ENCODE measurements at places on chromosomes 3 and 15. TPM values are rescaled to one million over a fixed set of nuclear protein-coding genes. Genes with fewer than 3 reads are reported as not detected.
A peak's percentile ranks its signal among the peaks of the same experiment; 100 is the strongest.

Gene CPA3
- not detected for total RNA-seq

- DNase-seq = no peak
Observed at GRCh38 chr3:166445865-166446264, 608.6 kb upstream of the BCHE start.

Gene GOLGA8Q
- not detected for total RNA-seq

- no peak for DNase-seq
Observed at GRCh38 chr3:142434503-142434902, 13.3 kb downstream of the XRN1 start.

- DNase-seq = no peak
Observed at GRCh38 chr3:172635588-172635987, 75.3 kb downstream of the NCEH1 start.

Gene SPINT1
- 2.6 TPM for total RNA-seq

Gene GXYLT2
- total RNA-seq = 14.3 TPM

Gene SKOR1
- total RNA-seq = 0.25 TPM

GRCh38 chr3:176097027-176097426 is 1100.3 kb downstream of the TBL1XR1 start:
- DNase-seq = no peak

Gene CFAP100
- total RNA-seq = not detected

Gene OSTN
- total RNA-seq = 0.69 TPM

DNA sequence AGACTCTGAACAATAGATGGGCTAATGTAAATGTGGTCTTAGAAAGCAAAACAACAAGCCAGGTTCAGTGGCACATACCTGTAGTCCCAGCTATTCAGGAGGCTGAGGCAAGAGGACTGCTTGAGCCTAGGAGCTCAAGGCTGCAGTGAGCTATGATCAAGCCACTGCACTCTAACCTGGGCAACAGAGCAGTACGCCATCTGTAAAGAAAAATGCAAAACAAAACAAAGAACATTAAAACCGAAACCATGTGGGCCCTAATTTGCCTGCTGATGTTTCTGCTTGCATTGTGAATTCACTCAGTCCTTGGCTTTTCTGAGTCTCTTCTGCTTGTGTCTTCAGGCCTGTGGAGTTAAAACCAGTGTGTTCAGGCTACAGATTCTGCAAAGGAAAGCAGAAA is 56.7 kb downstream of the CCNL1 start:
- no peak for DNase-seq

GRCh38 chr3:167163580-167163979 is 216.5 kb downstream of the ZBBX start:
- no peak for DNase-seq

DNA sequence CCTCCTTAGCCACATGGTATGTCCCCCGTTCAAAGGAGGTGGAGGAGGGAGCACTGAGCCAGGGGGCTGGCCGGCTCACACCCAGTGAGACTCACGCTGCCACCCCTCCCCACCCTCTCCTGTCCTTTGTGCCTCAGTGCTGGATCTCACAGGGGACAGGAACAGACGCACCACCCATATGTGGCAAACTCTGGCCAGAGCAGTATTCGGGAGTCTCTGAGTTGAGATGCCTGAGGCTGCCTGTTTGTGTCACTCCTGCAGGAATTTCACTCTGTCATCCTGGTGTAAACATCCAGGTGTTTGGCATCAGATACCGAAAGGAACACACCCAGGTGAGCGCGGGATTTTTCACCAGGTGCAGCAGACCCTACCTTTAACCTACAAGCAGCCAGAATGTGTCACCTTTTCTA is 25.7 kb downstream of the RGMA start:
- DNase-seq = no peak

DNA sequence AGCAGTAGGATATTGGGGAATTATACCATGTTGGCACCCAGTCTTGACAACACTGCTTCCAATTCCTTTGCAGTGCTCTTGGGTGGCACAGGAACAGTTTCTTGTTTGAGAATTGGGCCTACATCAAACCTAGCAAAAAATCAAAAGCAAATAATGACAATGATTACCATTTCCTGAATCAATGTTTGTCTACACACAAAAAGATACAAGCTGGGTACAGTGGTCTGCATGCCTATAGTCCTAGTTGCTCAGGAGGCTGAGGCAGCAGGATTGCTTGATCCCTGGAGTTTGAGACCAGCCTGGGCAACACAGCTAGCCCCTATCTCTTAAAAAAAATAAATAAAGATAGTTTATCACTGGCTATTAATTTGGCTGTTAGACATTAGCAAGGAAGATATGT is 8.0 kb downstream of the MTFMT start:
- DNase-seq = no peak

Gene ADAMTS17
- total RNA-seq = 1.9 TPM

GRCh38 chr3:66270288-66270687 is 49.5 kb downstream of the SLC25A26 start:
- DNase-seq = no peak

DNA sequence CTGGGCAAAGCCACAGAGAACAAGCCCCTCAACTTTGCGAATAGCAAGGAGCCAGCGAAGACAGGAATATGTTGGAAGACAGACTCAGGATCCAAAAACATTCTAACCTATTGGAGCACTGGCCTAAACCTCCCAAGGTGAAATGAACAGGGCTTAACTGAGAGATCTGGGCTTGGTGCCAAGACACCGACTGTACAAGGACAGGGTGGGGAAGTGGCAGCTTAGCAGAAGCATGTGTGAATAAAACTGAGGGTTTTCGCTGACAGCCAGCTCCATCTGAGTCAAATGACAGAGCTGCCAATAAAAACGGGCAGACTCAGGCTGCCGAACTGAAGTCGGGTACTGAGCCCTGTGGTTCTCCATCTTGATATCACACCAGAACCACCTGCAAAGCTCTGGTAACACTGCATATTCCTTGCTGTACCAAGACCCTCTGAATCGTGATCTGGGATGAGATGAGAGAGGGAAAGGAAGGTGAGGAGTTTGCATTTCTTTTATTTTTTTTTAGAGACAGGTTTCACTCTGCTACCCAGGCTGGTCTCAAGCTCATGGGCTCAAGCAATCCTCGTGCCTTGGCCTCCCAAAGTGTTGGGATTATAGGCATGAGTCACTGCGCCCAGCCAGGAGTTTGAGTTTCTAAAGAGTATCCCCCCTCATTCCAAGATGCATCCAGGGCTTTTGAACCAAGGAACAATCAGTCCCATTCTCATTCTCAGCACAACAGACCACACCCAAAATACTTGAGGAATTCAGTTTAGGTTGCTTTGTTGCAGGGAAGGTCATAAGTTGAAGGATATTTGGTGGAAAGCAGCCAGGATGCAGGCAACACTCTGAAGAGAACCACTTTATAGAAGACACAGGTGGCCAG is 6.0 kb upstream of the PLCB2 start:
- DNase-seq = peak; percentile 65

Gene RHOV
- total RNA-seq = not detected

Gene THUMPD3
- 52.2 TPM for total RNA-seq

DNA sequence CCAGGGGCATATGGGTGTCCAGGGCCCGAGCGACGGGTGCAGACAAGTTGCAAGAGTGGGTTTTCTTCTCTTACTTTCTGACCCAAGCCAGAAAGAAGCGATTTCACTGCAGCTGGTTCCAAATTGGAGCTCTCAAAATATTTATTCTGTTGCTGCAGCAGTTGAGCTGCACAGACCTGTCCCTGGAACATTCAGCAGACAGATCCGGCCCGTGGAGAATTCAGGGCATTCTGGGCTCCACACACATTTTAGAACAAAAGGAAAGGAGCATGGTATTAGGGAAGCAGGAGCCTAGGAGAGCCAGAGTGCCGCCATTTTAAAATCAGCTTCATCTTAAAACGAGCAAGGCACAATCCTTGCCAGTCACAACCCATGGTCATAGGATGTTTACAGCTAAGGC is 135.3 kb upstream of the TPM1 start:
- DNase-seq = no peak

- DNase-seq = no peak
Observed at GRCh38 chr3:131616719-131617118, 113.9 kb upstream of the MRPL3 start.

DNA sequence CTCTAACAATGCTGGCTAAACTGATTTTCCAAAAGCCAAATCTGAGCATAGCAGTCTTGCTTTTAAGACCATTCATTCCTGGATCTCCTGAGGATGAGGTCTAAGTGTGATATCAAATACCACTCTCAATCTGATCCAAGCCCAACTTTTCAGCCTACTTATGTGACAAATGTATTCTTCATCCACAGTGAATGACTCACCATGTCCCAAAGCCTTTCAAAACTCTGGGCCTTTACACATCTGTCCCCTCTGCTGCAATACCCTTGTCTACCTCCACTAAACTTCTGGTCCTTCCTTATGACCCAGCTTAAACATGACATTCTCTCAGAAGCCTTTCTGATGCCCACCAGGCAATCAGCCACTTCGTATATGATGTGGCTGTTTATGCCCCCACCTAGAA is 4.6 kb downstream of the ANAPC13 start:
- no peak for DNase-seq

- peak; percentile 29 for DNase-seq
Observed at GRCh38 chr15:97874139-97874538, 86.4 kb upstream of the ARRDC4 start.

Gene GOLGA8N
- total RNA-seq = 5.1 TPM

DNA sequence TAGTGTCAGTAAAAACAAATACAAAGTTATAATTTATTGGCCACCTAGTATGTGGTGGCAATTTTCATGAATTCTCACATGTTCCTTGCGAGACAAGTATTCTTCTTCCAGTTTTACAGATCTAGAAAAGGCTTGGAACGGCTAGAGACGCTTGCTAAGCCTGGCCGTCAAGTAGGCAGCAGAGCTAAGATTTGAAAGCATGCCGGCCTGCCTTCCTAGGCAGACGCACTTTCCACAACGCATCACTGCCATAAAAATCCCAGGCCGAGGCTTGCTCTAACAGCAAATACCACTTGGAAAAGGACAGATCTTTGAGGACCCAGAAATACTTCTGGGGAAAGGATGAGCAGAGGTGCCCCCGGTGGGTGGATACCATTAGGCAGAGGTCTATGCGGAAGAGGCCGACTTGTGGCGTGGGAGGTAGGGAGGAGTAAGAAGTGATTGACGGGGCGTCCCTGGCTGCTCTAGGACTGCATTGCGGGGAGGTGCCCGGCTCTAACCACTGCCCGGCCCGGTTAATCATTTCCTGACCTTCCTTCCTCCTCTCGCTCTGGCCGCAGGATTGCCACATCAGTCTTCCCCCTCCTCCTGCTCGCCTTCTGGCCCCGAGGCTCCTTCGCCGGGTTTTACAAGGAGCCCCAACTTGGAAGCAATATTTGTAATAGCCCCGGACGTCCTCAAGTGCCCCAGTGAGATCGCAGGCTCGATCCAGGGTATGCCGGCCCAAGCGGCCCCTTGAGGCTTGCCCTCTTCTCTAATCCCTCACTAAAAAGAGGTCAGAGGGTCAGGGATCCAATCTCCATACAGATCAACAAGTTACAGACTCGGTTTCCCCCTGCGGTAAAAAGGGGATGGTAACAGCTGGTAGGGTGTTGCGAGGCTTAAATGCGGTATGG is 1.3 kb upstream of the USP3 start:
- peak; percentile 88 for DNase-seq

- no peak for DNase-seq
Observed at GRCh38 chr3:119408243-119408950, 55.0 kb downstream of the TMEM39A start.

GRCh38 chr3:98701071-98701675 is 62.0 kb upstream of the ST3GAL6 start:
- no peak for DNase-seq

DNA sequence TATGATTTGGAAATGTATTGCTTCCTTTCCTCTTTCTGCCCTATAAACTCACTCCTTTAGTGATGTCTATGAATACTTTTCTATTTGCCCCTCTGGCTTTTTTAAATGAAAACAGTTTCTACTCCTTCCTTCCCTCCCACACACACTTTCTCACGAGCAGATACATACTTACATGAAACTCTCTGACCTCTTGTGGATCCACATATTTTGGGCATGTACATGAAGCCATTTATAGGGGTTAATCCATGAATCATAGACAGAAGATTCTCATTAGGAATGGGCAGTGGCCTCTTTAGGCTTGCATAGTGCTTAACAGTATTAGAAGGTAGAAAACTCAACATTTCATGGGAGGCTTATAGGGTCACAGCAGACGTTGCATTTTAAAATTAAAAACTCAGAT is 24.8 kb downstream of the ANAPC13 start:
- DNase-seq = no peak

GRCh38 chr3:155326244-155326643 is 32.8 kb upstream of the STRIT1 start:
- no peak for DNase-seq

Gene TEX55
- not detected for total RNA-seq

Gene HIGD2B
- not detected for total RNA-seq

GRCh38 chr15:31474059-31474868 is 147.6 kb downstream of the KLF13 start:
- no peak for DNase-seq

Gene PPP1R14D
- not detected for total RNA-seq
